ENCODE measurements at places on chromosomes 3 and 15. TPM values are rescaled to one million over a fixed set of nuclear protein-coding genes. Genes with fewer than 3 reads are reported as not detected.

The GOLGA8F gene
- total RNA-seq = not detected

The PRKCD gene
- total RNA-seq = 1.3 TPM

The CCR8 gene
- total RNA-seq = not detected

The UROC1 gene
- total RNA-seq = not detected

The ZBTB47 gene
- total RNA-seq = 96.8 TPM

The TMEM212 gene
- total RNA-seq = not detected

The MKRN3 gene
- total RNA-seq = 10.1 TPM

The AADAC gene
- not detected for total RNA-seq

The IL12A gene
- total RNA-seq = 0.96 TPM

The SLC2A2 gene
- not detected for total RNA-seq

The THRB gene
- total RNA-seq = 4.7 TPM

The C2CD4A gene
- total RNA-seq = not detected

The UPK1B gene
- not detected for total RNA-seq

The NCBP2 gene
- total RNA-seq = 92.5 TPM

The IL17RC gene
- total RNA-seq = 33.9 TPM

The SLC12A8 gene
- 12.2 TPM for total RNA-seq

The CLDN18 gene
- not detected for total RNA-seq

The GOLGA8J gene
- total RNA-seq = not detected

The GAP43 gene
- 0.16 TPM for total RNA-seq

The BOC gene
- total RNA-seq = 10.7 TPM

The ALDH1L1 gene
- total RNA-seq = not detected

The GOLGA6L7 gene
- total RNA-seq = not detected

The P3H2 gene
- total RNA-seq = 24.2 TPM

The MORF4L1 gene
- 527 TPM for total RNA-seq

The ITPKA gene
- total RNA-seq = 6.2 TPM

The UQCC5 gene
- 22.1 TPM for total RNA-seq

The SOX2 gene
- not detected for total RNA-seq

The GOLGA6B gene
- 0.21 TPM for total RNA-seq

The ADAMTS17 gene
- total RNA-seq = 0.10 TPM

The TMC3 gene
- not detected for total RNA-seq

The MORC1 gene
- total RNA-seq = not detected

The CA12 gene
- 0.62 TPM for total RNA-seq

The MEX3B gene
- 14.0 TPM for total RNA-seq

The SSUH2 gene
- 0.16 TPM for total RNA-seq

The PCSK6 gene
- 2.2 TPM for total RNA-seq

The KLHL40 gene
- total RNA-seq = 67.1 TPM

Data from myocyte (in vitro differentiated cells).